NCI-H774 (cell line): ENCODE measurements at places on chromosomes 2 and 18.

DNA sequence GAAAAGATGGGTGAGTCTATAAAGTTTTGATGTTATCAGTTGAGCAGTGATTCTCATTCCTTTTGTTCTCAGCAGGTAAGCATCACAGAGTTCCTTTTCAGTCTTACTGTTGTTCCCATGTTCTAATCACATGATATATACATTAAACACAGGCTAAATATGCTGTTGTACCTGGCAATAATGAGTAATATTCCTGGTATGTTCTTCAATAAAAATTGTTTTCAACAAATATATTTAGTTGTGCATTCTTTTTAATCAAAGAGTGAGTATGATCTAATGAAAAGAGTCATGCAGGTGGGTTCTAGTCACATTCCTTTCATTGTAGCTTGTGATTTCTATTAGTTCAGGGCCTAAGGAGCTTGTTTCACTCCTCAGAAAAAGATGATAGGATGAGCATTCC lies 288.3 kb upstream of the NETO1 start:
- DNase-seq, result no peak

GRCh38 chr2:29184531-29184930 lies 69.3 kb downstream of the CLIP4 start:
- no peak for DNase-seq

- DNase-seq, result no peak
Observed at GRCh38 chr18:55706898-55707297, 118.9 kb upstream of the TCF4 start.

- DNase-seq, result no peak
Observed at GRCh38 chr2:185188656-185189055, 549.9 kb upstream of the FSIP2 start.

- no peak for DNase-seq
Observed at GRCh38 chr18:49127471-49128190, 176.9 kb upstream of the SMAD7 start.

DNA sequence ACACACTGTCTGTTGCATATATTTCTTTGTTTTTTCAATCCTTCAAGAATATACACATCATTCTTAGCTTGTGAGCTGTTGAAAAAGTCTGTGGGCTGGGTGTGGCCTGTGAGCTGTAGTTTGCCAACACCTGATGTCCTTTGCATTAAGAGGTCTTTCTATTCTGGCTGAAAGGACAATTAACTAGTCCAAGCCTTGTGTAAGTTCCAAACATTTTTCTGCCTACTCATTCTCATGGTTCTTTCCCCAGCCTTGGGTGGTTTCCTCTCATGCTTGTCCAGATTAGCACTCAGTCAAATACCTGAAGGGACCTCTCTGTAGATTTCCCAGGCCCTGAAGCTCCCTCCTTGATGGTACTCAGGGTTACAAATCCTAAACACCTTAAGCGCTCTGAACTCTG lies 57.8 kb upstream of the NABP1 start:
- no peak for DNase-seq

GRCh38 chr2:179172894-179173293 lies 91.7 kb downstream of the SESTD1 start:
- DNase-seq, result no peak
